ENCODE measurements at places on chromosomes 5 and 9.
A peak's percentile ranks its signal among the peaks of the same experiment; 100 is the strongest.

DNA sequence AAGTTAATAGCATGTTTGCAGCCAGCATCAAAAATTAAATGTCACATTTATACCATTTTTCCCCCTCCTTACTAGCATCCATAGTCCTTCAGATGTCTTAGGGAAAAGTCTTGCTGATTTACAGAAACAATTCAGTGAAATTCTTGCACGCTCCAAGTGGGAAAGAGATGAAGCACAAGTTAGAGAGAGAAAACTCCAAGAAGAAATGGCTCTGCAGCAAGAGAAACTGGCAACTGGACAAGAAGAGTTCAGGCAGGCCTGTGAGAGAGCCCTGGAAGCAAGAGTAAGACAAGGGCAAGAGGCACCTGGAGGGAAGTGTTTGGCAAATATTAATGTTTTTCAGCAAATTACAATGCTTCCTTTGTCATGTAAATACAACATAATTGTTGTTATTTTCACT is 60.4 kb downstream of the RAB14 start:
- no peak for DNase-seq

DNA sequence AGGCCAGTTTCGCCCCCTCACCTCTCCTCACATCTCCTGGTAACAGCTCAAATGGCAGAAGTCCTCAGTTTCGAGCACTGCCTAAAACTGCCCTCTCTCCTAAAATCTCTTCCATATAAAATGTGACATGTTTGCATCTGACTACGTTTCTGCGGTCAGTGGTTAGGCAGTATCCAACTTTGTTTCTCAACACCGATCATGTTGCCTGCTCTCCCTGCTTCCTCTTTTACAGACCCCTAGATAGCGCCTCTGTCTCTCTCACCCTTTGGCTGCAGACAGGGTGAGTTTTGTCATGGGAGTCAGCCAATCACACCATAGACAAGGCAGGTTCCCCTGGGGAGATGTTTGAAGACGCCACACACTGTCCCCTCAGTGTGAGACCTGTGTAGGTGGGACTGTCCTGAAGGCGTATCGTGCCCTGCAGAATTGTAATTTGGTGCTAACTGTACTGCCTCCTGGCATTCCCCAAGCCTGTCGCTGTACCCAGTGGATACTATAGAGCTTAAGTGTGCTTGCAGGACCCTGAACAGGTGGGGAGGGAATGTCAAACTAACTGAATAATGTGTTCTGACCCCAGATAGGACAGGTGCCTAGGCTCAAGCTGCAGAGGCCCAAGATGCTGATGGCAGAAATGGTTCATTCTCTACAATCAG is 1.1 kb downstream of the HEXB start:
- no peak for DNase-seq

DNA sequence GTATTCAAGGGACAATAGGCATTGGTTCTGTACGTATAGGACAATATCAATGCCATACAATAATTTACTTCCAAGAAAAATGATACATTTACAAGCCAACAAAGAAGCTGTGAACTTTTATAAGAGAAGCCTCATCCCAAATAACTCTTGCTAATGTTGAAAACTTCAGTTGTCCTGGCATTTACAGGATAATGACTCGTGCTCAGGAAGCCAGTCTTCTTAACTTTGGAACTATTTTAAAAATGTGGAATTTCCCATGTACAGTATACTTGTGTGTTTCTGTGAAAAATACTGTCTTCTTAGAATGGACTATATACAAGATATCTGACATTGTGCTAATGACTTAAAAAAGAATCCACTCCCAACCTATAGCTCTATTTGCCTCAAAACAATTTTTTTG is 1479.3 kb upstream of the CDH9 start:
- DNase-seq = no peak

DNA sequence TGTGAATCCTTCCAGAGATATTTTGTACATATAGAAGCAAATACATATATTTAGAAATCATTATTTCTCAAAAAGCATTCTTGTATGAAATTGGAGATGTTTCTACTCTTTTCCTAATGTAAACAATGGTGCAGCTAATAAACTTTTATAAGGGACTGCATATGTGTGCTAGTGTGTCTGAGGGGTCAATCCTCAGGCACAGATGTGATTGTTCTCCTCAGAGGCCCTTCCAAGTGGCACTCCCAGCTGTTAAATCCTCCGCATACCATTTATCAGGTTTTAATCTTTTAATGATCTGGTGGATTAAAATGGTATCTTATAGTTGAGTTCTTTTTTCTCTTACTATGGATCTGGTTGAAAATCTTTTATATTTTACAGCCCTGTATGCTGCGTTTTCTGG is 5.6 kb upstream of the OMD start:
- no peak for DNase-seq

GRCh38 chr9:137487454-137488326 is 28.6 kb upstream of the NSMF start:
- no peak for DNase-seq

- DNase-seq = peak; percentile 11
Observed at GRCh38 chr9:89743573-89744254, 138.9 kb downstream of the GADD45G start.

DNA sequence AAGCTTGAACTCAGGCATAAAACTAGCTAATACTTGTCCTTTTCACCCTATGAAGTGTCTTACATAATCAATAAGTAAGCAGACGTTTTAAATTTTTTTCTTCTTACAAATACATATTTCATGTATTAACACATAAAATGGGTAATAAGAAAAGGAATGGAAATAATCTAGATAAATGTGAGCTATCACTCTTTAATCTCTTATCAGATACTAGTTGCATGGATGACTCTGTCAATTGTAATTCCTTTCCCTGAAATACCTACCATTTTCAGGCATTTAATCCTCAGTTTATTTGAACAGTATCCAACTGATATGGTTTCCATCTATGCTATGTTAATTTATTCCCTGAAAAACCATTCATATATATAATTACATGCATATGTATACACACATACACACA is 166.0 kb upstream of the RGS7BP start:
- no peak for DNase-seq

DNA sequence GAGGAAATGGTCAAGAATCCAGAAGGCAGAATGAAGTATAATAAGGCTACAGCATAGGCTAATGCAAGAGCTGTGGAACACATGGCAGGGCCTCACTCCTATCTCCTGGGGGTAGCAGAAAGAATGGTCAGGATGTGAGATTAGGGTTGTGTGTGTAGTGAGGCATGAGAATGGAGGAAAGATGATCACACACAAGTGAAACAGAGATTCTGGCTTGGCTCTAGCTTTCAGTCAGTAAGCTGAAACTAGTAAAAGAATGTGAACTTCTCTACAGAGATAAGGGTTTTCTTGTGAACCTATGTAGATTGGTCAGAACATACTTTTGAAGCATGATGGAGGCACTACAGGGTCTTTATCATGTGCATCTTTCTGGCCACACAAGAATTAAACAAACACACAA is 298.8 kb downstream of the ASTN2 start:
- DNase-seq = no peak

DNA sequence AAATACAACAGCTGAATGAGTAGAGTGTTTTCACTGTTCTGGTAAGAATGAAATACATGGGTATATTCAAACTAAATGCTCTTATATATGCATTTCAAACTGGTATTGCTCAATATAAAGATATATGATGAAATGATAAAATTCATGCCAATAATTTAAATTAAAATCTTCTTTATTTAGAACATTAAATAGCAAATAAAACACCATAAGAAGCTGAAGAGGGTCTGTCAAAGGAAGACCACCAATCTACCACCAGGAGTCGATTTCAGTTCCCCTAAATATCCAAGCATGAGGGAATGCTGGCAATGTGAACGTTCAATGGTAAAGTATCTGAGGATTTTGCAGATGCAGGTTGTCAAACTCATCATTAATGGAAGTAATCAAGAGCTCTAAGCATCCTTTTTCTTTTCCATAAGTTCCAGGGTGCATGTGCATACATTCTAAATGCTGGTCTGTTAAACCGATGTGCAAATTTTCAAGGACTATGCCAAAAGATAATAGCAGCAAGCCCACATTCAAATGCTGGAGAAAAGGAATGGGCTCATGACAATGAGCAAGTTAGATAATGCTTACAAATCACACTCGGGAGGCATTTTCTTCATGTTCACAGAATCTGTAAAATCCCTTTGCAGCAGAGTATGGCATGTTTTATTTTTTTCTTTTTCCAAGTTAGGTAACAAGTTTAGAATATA is 118.8 kb upstream of the MTAP start:
- no peak for DNase-seq
